ENCODE measurements at places on chromosomes 2 and 18.

GRCh38 chr2:203710226-203710625, 3.8 kb downstream of the CD28 start:
- no peak for DNase-seq

DNA sequence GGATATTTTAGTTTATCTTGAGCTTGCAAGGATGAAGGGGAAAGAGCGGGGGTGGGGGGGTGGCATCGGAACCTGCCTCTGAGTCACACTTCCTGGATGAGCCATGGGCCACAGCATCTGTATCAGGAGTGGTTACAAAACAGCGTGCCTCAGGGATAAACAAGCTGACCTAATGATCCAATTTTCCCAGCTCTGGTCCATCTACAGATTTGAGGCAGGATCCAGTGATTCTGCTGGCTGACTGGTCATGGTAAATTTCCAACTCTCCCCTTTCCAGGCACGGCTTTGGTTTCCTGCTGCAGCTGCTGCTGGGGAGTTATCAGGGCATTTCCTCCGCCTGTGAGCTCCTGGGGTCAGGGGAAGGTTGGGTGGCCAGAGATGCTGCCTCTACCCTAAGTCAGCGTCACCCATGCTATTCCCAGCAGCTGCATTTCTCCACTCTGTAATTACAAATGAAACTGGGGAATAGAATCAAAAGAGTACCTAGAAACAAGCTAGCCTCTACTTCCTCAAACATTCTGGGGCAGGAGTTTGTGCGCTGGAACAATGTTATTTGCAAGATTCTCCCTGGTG, 4.7 kb upstream of the HPCAL1 start:
- peak; percentile 42 for DNase-seq

- no peak for DNase-seq
Measured at GRCh38 chr2:120429586-120430500, 83.9 kb downstream of the INHBB start.

DNA sequence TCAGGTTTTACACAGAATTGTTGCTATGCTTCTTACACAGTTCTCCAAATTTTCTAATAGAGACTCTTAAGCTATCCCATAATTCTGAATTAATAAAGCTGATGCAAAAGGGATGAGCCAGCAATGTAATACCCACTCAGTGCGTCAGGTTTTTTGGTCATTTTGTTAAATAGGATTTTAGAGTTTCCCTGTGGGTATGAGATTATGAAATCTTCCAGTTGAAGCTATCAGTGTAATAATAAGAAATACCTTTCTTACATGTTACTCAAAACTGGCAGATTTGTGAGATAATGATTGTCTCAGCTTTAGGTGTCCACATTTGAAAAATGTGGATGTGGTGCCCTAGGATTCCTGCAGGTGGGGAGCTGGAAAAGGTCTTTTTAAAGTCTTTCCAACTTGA, 44.5 kb downstream of the SOCS6 start:
- no peak for DNase-seq
